ENCODE measurements at places on chromosomes 4 and X.

GRCh38 chrX:21373637-21374162 lies 518 bp upstream of the CNKSR2 start:
- DNase-seq = peak; percentile 44

- DNase-seq = no peak
Observed at GRCh38 chr4:140065393-140065792, 88.6 kb downstream of the MAML3 start.

DNA sequence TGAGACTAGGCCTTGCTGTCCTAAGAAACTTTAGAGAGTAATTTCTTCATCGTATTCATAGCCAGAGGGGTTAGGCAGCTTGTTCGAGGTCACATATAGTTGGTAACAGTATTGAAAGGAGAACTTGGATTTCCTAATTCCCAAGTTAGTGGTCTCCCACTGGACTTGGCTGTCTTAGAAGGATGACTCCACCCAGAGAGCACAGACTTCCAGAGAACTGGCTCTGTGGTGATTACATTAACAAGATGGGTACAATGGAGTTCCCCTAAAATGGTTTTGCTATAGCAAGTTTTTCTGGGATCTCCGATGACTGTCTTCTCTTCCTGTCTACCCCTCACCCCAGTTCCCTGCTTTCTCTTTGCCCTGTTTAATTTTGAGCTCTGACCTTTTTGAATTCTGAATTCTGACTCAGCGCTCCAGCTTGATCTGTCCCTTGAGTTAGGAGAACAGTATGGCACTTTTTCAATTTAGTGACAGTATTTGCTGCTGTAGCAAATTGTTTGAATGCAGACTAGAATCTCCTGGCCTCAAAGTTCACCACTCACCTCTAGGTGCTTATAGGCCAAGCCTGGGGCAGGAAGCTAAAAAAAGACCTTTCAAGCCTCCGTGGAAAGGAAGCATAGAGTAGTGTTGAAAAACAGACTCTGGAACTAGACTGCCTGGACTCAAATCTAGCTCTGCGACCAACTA lies 6.9 kb downstream of the MSN start:
- DNase-seq = no peak

DNA sequence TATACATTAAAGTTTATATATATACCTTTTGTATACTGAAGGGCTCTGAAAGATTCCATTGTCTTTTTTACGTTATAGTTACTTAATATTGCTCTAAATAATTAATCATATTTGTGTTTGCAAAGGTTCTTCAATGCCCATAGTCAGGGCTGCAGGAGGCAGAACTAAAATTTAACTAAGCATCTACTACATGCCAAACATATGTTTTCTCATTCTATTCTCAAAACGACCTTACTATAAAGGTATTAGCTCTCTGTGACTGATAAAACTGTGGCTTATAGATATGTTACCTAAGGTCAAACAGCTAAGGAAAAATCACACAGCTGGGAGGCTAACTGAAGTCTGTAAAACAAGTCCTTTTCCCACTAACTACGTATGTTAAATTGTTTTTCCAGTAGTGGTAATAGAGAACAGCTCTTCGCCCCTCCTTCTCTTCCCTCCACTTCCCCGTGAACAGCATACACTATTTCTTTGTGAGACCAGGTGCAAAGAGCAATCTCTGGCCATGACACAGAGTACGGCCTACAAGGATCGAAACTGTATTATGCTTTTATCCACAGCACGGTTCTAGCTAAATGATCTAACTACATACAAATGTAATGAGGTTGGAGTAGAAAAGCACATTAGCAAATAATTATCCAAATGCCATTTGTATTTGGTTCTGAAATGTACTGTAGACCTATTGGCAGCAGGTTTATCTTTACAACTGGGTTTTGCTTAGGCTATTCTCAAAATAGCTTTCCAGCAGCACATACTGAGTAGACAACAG lies 1.7 kb downstream of the CNOT6L start:
- no peak for DNase-seq

DNA sequence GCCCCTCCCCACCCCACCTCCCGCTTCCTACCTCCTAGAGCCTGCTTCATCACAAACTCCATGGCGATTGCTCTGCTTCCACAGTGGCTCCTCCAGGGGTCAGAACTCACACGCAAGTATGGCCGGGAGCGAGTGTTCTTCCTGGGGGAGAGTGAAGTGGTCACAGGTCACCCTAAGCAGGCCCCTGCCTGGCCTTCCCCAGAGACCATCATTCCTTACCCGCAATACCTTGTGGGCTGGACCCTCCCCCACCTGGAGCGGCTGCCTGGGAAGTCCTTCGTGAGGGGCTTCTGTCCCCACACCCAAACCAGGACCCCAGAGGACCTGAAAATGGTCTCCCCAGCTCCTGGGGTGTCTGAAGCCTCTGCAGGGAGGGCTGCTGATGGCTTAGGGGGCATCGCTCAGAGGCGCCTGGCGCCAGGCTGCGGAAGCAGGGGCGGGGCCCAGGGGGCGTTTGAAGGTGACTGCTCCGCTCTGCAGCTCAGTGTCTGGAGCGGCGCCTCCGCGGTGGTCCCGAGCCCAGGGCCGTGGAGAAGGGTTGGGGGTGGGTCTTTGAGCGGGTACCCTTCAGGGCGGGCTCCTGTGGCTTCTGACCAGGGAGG lies 1.4 kb downstream of the CPLX1 start:
- DNase-seq = no peak

GRCh38 chrX:20515841-20516461 lies 249.2 kb upstream of the RPS6KA3 start:
- DNase-seq = no peak

GRCh38 chrX:35098419-35098818 lies 155.8 kb downstream of the FAM47B start:
- DNase-seq = no peak

DNA sequence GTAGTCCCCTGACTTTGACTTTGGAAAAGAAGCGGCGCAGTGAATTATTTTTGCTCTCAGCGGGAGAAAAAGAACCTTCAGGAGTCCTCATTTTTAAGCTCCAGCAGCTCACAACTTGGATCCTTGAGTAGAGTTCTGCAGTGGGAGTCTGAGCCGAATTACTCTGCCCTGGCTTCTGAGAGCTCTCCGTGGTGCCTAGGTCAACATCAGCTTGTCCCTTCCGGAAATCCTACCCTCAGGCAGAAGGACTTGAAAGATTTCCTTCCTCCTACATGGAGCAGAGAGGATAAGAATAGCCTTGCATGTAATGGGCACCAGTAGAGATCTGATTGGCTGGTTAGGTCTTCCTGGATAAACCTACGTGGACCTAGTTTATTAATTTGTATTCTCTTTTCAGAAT lies 549.7 kb upstream of the TENM3 start:
- DNase-seq = no peak

GRCh38 chrX:1261285-1261684 lies 7.3 kb upstream of the CSF2RA start:
- no peak for DNase-seq

GRCh38 chr4:30821859-30822612 lies 101.9 kb downstream of the PCDH7 start:
- no peak for DNase-seq

GRCh38 chr4:128286474-128287058 lies 1.0 kb downstream of the PGRMC2 start:
- no peak for DNase-seq

- DNase-seq = no peak
Observed at GRCh38 chrX:98380106-98380505, 1496.4 kb downstream of the RPA4 start.

DNA sequence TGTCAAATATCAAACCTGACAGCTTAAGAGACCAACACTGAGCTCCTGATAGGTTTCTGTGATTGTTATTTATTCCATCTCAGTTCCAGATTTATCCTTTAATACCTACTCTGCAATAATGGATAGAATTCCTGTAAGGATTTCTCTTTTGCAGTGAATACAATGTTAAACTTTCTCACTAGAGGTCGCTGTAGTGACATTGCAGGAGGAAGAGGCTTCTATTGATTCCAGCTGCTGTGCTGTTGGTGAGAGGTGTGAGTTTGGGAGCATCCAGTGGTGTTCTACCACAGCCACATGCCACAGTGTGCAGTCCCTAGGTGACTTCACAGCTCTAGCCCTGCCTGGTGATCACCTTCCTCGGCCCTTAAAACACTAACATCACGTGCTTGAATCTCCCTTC lies 34.6 kb upstream of the DCAF8L2 start:
- no peak for DNase-seq

- DNase-seq = no peak
Observed at GRCh38 chrX:113651306-113651705, 810.7 kb upstream of the AMOT start.

GRCh38 chr4:174041555-174042105 lies 241.8 kb downstream of the FBXO8 start:
- DNase-seq = no peak

DNA sequence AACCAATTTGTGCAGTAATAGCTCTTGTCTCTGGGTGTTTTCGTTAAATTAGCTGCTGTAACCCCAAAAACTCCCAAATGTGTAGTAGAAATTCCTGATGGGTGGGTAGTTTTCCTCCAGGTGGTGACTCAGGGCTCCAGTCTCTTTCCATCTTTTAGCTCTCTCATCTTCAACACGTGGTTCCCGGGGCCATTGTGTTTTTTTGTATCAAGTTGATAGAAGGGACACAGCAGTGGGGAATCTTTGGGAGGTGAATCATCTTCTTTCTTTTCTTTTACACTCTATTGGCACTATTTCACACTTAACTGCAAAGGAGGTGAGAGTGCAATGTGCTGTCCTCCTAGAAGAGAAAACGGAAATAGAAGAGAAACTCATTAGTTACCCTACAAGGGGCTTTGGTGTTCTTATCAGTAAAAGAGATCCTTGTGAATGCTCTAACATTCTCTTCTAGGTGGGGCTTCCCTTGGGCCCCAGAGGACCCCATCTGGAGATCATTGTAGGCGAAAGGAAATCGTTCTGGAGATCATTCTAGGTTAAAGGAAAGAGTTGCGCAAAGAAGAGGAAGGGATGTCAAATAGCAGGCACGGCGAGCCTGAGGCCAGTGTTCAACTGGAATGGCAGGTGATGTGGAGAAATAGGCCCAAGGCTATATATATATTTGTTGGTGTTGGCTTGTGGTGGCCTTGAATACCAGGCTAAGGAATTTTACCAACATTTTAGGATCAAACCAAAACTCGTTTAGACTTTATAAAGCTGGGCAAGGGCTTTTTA lies 68.2 kb upstream of the ACSL1 start:
- DNase-seq = peak; percentile 51

DNA sequence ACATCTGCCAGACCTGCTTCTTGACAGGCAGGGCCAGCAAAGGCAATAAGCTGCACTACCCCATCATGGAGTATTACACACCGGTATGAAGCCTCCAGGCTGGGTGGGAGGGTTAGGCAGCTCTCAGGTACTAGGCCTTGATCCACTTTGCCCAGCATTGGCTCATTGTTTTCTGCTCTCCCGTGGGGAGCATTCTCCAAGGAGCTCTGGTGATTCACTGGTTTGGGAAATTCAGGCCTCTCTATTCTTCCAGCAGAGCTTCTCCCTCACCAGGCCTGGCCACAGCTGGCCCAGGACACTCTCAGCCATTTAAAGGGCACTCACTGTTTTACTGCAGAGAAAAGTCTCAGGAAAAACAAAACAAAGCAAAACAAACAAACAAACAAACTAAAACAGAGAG lies 33.0 kb downstream of the DRP2 start:
- no peak for DNase-seq

DNA sequence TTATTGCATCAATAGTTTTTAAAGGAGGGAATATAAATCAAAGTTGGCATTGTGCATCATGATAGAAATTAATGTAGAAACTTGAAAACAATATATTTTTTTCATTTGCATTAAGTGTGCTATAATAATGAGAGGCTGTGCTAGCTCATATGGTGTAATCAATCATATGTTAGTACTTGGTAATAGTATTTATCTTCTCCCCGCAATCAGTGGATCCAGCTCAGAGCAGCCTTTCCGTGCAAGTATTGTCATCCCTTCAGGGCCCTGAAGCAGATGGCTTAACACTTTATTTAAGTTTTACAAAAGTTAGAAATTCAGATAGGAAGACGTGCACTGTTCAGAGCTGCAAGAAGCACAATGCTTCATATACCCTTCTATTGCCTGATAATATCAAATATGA lies 616.3 kb upstream of the ATOH1 start:
- DNase-seq = no peak

- no peak for DNase-seq
Observed at GRCh38 chrX:39409246-39409917, 608.1 kb downstream of the MID1IP1 start.

GRCh38 chr4:10063544-10064300 lies 42.4 kb upstream of the SLC2A9 start:
- peak; percentile 71 for DNase-seq

GRCh38 chr4:69689599-69689998 lies 36.6 kb upstream of the UGT2A1 start:
- DNase-seq = no peak

DNA sequence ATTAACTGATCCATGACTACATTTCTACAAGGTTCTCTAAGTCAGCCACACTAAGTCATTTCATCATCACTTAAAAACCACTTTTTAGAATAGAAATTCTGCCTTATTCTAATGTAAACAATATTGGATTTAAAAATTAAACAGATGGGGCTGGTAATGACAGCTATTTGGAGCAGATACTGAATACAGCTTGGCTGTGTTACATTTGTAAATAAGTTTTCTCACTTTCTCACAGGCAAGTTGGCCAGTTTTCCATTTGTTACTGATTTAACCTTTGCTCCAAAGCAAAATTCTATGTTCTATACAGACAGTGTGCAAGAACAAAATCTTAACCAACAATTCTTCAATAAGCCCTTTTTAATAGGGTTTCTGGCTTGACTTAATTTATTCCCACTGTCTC lies 370.7 kb downstream of the GRIA2 start:
- DNase-seq = no peak

- no peak for DNase-seq
Observed at GRCh38 chr4:156293657-156294297, 340.1 kb upstream of the CTSO start.

- DNase-seq = no peak
Observed at GRCh38 chr4:157572284-157572683, 351.8 kb downstream of the GRIA2 start.

DNA sequence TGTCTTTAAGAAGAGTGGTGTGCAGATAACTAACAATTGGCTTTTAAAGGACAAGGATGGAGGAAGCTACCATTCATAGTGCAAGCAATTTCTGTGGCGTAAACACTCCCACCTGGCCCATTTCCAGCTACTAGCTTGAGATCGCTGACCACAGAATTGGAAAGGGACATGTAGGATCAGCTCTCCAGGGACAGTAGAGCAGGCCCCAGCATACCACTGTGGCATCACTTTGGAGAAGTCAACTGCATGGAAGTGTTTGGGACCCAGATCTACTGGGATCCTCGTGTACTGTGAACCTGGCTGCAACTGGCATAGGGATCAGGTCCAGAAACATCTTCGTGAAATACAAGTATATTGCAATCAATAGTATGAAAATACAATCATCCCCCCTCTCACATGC lies 515.0 kb downstream of the INPP4B start:
- DNase-seq = no peak

DNA sequence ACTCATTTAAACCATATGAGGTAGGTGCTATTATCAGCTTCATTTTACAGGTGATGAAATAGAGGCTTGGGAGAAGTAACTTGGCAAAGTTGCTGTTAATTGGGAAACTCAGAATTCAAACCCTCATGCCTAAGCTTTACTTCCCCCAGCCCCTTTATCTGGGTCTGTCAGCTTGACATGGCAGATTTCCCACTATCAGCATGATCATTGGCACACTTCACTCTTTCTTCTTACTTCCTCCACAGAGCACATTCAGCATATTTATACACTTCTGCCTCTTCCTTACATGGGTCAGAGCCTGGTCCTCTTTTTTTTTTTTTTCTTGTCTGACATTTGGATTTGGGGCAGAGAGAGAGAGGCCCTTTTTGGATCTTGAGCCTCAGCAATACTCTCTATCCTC lies 56.5 kb upstream of the ARX start:
- DNase-seq = no peak
